ENCODE measurements at places on chromosomes 2 and 18. TPM values are rescaled to one million over a fixed set of nuclear protein-coding genes. Genes with fewer than 3 reads are reported as not detected.

The TRIM54 gene
- polyA plus RNA-seq = 5.3 TPM

The NETO1 gene
- polyA plus RNA-seq = 1.1 TPM

DNA sequence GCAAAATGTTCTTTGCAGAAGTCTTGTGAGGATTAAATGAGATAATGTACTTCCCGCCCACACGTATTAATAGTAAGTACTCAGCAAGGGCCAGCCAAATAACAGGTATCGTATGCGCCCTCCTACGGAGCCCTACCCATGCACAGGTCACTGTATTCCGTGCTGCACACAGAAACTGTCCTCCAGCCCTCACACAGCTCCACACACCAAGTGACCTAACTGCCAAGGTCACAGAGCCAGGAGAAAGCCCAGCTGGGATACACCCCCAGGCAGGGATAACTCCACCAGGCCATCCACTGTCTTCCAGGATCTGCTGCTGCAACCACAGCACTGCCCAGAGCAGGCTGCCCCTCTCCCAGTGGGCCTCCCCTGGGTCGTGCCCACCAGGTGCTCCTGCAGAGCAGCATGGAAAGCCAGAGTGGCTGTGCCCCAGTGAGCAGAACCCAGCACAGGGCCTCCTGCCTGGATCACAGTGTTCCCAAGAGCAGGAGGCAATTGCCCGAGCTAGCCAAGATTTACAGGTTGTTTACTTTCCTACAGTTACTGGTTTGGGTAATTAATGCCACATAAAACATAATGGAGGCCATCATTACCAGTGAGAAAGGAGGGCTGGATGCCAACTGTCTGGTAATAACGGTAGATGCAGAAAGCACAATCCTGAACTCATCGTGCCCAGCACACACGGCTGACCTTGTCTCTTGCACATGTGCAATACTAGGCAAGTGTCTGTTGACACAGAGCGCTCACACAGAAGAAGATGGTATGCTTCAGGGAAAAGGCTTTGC, 24.4 kb downstream of the TFCP2L1 start:
- no peak for DNase-seq

- DNase-seq = no peak
Observed at GRCh38 chr2:73611193-73611592, 31.0 kb downstream of the NAT8 start.

DNA sequence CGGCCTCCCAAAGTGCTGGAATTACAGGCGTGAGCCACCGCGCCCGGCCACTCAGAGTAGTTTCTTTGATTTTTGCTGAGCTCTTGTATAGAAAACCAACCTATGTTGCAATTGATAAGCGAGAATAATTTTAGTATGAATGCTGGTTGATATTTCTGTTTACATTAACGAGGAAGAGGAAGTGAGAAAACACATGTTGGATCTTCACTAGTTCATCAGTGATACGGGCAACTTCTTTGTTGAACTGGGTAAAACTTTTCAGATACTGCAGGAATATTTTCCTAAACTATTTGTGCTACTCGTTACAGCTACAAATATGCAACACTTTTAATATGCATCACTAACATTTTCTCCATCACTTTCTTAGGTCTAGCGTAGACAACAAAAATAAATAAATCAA, 67.9 kb upstream of the SLC25A52 start:
- DNase-seq = no peak

GRCh38 chr18:75211002-75211621, 515 bp downstream of the TSHZ1 start:
- no peak for DNase-seq

The KIAA2012 gene
- 0.06 TPM for polyA plus RNA-seq

Data from renal cortex interstitium (tissue), 15 donors.